ENCODE measurements at places on chromosomes 13 and 19.

- no peak for DNase-seq
Observed at GRCh38 chr19:19562665-19563347, 24.7 kb downstream of the CILP2 start.

DNA sequence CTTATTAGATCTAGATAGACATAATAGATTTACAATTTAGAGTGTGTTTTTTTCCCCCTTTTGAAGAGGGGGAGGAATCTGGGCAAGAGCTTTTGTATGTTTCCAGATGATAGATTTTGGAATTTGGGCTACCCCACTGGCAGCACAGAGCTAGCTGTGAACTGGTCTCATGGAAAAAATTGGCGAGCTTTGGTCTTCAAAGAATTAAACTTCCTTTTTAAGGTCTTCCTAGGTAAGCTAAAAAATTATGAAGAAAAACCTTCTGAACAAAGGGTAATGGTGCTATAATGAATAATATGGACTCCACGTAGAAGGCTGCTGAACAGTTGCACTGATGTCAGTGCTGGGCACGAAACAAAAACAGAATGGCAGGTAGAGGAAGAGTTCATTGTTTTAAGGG lies 109.3 kb downstream of the ZIC5 start:
- DNase-seq = no peak

DNA sequence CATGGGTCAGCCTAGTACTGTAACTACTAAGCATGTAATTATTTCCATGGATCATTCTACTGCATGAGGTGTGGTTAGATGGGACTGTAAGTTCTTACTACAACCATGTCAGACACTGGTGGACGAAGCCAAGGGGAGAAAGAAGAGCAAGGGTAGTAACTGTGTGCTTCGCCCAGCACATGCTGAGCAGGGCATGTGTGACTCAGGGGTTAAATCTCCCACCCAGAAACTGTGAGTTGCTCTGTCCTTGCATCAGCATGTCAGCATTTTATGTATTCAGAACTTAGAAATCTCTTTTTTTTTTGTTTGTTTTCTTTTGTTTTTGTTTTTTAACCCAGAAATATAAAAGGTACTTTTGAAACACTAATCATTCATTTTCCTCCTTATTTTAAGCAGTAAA lies 436.6 kb upstream of the KLF12 start:
- no peak for DNase-seq

DNA sequence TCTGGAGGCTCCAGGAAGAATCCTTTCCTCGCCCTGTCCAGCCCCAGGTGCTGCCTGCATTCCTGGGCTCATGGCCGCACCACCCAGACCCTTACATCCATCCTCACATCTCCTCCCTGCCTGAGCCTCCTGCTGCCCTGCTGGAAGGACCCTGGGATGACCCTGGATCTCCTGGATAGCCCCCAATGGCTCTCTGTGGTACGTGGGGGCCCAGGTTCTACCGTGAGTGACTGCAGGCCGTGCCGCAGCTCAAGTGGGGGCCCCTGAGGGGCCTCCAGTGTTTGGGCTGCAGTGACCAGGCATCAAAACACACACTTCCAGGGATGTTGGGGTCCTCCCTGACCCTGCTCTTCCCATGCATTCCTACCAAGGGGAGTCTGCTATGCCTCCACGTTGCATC lies 8.3 kb upstream of the MCF2L start:
- DNase-seq = no peak

- DNase-seq = no peak
Observed at GRCh38 chr13:100349594-100349993, 239.0 kb downstream of the GGACT start.

DNA sequence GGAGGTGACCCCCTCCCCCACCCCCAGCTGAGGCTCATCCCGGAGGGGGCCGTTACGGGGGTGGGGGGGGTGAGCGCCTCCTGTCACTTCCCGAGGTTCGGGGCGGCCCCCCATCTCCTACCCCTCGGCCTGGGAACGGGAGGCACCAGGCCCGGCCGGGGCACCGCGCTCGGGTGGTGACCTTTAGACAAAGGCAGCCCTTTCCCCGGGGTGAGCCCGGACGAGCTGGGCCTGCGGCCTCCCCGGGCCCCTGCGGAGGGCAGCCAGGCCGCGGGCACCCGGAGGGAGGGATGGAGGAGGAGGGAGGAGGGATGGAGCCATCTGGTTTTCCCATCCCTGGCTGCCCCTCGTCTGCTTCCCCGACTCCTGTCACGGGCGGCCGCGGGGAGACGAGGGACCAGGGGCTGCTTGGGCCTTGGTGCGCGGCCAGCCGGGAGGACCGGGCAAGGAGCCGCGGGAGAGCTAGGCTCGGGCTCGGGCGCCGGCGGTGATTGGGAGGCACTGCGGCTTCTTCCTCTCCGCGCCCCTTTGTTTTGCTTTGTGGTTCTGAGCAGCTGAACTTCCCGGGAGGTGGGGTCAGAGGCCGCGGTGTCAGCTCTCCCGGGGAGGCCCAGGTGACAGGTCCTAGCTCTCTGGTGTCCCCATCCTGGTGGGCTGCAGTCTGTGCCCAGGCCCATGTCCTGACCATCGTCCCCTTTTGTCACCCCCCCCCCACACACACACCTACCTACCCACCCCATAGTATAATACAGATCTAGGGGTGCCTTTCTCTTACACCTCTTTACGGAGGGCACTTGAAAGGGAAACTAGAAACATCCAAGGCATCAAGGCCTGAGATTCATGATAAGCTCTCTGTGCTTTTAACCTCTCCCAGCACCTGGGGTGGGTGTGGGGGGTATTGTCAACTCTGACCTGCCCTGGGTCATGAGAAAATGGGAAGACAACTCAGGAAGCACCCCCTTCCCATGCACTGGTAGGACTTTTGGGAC lies 1.3 kb downstream of the BICRA start:
- DNase-seq = peak; percentile 50

- DNase-seq = peak; percentile 86
Observed at GRCh38 chr13:102584434-102584833, 12.4 kb upstream of the TPP2 start.

DNA sequence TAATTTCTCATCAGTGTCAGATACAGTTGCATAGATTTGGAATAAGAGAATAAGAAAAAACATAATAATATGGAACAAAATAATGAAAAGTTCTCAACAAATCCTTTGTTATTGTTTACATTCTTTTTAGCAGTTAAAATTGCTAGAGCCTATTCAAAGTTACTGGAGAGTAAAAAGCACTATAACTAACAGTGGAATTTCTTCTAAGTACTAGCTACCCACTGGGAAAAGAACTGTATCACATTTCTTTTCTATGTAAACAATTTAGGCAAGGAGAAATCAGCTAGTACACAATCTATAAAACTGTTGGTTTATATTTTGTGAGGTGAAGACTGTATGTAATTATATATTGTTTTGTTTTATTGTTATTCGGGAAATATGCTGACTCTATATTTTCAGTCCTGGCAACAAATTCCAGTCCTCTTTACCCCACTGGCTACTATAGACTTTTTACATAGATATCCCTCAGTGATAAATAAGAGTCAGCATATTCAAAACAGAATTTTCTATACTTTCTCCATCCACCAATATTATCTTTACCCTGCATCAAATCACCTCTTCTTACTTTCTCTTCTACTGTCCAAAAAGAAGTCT lies 222.0 kb downstream of the PCDH9 start:
- DNase-seq = no peak

All from inflammatory macrophage treated with lipopolysaccharide for 4 hours (primary cell).